ENCODE measurements at places on chromosomes 16 and 17. TPM values are rescaled to one million over a fixed set of nuclear protein-coding genes. Genes with fewer than 3 reads are reported as not detected.

DNA sequence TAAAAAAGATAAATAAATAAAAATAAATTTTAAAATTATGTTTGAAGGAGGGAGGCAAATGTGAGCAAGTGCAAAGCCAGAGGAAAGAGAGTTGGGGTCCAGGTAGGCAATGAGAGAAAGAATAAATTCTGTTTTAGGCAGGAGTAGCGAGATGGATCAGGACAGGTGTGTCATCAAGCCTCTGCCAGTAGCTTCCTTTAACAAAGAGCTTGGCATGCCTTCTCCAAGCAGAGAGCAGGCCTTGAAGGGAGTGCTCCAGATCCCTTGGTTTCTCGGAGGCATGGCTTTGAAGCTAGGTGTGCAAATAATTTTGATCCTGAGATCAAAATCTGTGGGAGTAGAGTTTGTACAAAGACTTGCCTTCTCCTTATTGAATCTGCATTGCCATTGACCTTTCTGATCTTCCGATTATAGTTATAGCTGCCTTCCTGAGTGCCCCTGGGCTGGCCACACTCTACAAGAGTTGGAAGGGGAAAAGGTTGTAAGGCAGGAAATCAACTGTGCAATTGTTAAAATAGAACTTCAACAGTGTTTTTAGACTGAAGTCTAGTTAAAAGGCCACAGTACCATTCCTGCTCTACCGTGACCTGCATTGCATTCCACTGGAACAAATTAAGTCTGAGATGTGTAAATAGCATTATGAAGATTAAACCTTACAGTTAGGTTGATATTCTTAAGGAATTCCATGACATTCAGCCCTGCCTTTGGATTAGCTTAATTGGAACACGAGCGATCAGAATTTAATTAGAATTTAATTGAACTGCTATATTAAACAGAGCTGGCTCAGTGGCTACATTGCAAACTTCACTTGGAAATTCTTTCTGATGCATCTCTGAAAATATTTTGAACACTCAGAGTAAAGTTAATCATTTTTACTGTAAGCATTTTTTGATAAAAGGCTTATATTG is 33.7 kb downstream of the IQCK start:
- H3K27me3 ChIP-seq, result no peaks in the 10 kb centered on the region
- H3K27ac ChIP-seq, result no peak overlapping the region
- H3K4me3 ChIP-seq, result no peak overlapping the region
- DNase-seq, result no peak
- peaks cover 17% of the 10 kb centered on the region for H3K4me1 ChIP-seq

The LAT gene
- 3.1 TPM for total RNA-seq

- H3K27me3 ChIP-seq, result no peaks in the 10 kb centered on the region
- no peak for DNase-seq
- peaks cover 47% of the 10 kb centered on the region for H3K4me1 ChIP-seq
- H3K27ac ChIP-seq, result no peak overlapping the region
Measured at GRCh38 chr16:30928390-30928789, 5.0 kb downstream of the FBXL19 start.

The KRT39 gene
- total RNA-seq, result not detected

- H3K27me3 ChIP-seq, result no peaks in the 10 kb centered on the region
- H3K4me1 ChIP-seq, result peaks cover 79% of the 10 kb centered on the region
- H3K4me3 ChIP-seq, result peak overlapping the region; percentile 86
Measured at GRCh38 chr17:21285164-21286065, 904 bp downstream of the MAP2K3 start.

The KRTAP16-1 gene
- not detected for total RNA-seq

GRCh38 chr17:79355165-79355564 is 255.7 kb downstream of the RBFOX3 start:
- no peaks in the 10 kb centered on the region for H3K4me1 ChIP-seq
- DNase-seq, result no peak
- no peak overlapping the region for H3K27ac ChIP-seq
- H3K4me3 ChIP-seq, result no peak overlapping the region
- no peaks in the 10 kb centered on the region for H3K36me3 ChIP-seq
- no peaks in the 10 kb centered on the region for H3K27me3 ChIP-seq

The GAS2L2 gene
- 0.80 TPM for total RNA-seq

DNA sequence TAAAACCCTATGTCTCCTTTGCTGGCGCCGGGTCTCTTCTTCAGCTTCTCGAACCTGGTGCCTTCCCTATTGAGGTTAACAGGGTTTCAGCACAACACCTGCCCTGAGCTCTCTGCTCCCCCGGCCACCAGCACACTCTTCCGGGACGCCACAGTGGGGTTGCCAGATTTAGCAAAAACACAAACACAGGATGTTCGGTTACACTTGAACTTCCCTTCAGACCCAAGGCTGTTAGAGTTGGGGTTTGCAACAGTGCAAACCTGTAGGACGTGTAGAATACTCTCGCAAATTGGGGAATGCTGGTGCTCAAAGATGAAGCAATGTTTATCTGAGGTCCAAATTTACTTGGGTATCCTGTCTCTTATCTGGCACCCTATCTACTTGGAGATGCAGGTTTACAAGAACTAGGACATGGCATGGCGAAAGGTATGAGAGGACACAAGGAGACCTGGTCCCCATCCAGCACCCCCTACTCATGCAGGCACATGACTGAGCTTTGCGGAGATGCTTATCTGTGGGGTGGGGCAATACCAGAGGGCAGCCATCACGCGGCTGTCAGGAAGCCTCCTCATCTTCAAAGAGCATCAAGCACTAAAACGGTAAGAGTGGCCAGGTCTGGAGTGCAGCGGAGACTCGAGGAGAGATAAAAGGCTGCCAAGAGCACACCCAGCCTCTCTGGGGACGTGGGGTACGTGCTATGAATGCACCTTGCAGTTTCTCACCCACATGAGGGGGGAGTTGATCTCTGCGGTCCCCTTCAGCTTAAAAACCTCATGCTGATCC is 52.8 kb downstream of the SDK2 start:
- no peaks in the 10 kb centered on the region for H3K27me3 ChIP-seq
- H3K36me3 ChIP-seq, result no peaks in the 10 kb centered on the region
- H3K4me1 ChIP-seq, result peaks cover 7% of the 10 kb centered on the region
- H3K4me3 ChIP-seq, result no peak overlapping the region
- no peak for DNase-seq

The RASL10B gene
- 17.9 TPM for total RNA-seq

GRCh38 chr17:76917829-76918228 is 49.6 kb downstream of the MGAT5B start:
- peaks cover 9% of the 10 kb centered on the region for H3K27me3 ChIP-seq
- DNase-seq, result no peak
- H3K4me3 ChIP-seq, result no peak overlapping the region
- no peaks in the 10 kb centered on the region for H3K36me3 ChIP-seq

- H3K27ac ChIP-seq, result no peak overlapping the region
- H3K4me3 ChIP-seq, result no peak overlapping the region
- H3K27me3 ChIP-seq, result no peaks in the 10 kb centered on the region
Measured at GRCh38 chr17:35529866-35530265, 7.6 kb downstream of the SLFN12L start.

The OR4D1 gene
- not detected for total RNA-seq

The KRTAP1-4 gene
- total RNA-seq, result not detected

The C17orf67 gene
- 3.0 TPM for total RNA-seq

The IFI35 gene
- total RNA-seq, result 30.4 TPM

The SMIM36 gene
- not detected for total RNA-seq

The RGS9 gene
- 29.1 TPM for total RNA-seq

GRCh38 chr17:55584055-55584685 is 72.9 kb upstream of the SMIM36 start:
- no peak overlapping the region for H3K27ac ChIP-seq
- no peak overlapping the region for H3K4me3 ChIP-seq
- H3K36me3 ChIP-seq, result no peaks in the 10 kb centered on the region
- H3K27me3 ChIP-seq, result no peaks in the 10 kb centered on the region
- no peaks in the 10 kb centered on the region for H3K4me1 ChIP-seq
- no peak for DNase-seq

The GPR179 gene
- total RNA-seq, result not detected

The SDR42E2 gene
- not detected for total RNA-seq

GRCh38 chr17:78831688-78832540 is 8.7 kb downstream of the USP36 start:
- peaks cover 92% of the 10 kb centered on the region for H3K36me3 ChIP-seq
- DNase-seq, result no peak
- no peak overlapping the region for H3K4me3 ChIP-seq
- H3K4me1 ChIP-seq, result no peaks in the 10 kb centered on the region

The MARF1 gene
- 55.1 TPM for total RNA-seq

DNA sequence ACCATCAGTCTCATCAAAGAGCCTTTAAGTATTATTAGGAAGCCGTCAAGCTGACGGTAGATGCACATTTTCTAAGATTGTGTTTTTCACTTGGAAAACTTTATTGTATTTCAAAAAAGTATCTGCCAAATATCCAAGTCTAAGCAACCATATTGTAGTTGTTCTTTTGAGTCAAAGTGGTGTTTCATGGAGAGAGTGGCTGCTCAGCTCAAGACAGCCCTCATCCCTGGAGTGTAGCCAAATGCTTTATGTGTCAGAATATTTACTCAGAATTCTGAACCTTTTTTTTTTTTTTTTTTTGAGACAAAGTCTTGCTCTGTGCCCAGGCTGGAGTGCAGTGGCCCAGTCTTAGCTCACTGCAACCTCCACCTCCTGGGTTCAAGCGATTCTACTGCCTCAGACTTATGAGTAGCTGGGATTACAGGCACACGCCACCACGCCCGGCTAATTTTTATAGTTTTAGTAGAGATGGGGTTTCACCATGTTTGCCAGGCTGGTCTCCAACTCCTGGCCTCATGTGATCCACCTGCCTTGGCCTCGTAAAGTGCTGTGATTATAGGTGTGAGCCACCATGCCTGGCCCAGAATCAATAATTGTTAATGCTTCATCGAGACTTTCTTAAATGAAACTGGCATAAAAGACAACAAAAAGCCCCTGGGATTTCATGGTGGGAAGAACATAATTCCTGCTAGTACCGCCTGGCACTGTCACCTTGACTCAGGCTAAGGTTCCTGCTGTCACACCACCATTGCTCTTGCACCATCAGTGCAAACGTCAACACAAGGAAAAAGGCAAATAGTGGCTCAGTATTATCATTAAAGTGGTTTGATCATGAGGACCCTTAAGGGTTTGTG is 45.5 kb downstream of the PRKCA start:
- H3K36me3 ChIP-seq, result no peaks in the 10 kb centered on the region
- H3K27me3 ChIP-seq, result no peaks in the 10 kb centered on the region
- H3K4me3 ChIP-seq, result no peak overlapping the region
- H3K4me1 ChIP-seq, result peaks cover 33% of the 10 kb centered on the region

The KRTAP4-6 gene
- total RNA-seq, result not detected

The ASPA gene
- 2.2 TPM for total RNA-seq

DNA sequence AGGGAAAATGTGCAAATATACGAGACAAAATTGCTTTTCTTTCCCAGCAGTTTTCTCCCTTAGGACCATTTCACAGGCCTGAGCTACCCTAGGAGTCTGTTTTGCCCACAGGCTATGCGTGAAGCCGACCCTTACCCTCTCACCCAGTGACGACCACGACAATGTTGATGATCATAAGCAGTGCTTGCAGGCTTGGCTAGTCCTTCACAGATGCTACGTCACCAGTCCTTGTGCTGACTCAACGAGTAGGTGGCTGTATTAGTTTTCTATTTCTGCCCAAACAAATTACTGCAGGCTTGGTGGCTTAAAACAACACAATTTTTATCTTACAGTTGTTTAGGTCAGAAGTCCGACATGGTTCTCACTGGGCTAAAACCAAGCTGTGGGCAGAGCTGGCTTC is 574.6 kb upstream of the HSBP1 start:
- H3K27ac ChIP-seq, result no peak overlapping the region
- no peaks in the 10 kb centered on the region for H3K36me3 ChIP-seq
- DNase-seq, result no peak
- no peaks in the 10 kb centered on the region for H3K27me3 ChIP-seq
- no peak overlapping the region for H3K4me3 ChIP-seq

GRCh38 chr16:28185696-28186095 is 26.1 kb downstream of the XPO6 start:
- no peaks in the 10 kb centered on the region for H3K27me3 ChIP-seq
- DNase-seq, result no peak
- peaks cover 61% of the 10 kb centered on the region for H3K4me1 ChIP-seq

- peaks cover 8% of the 10 kb centered on the region for H3K4me1 ChIP-seq
- DNase-seq, result no peak
- no peak overlapping the region for H3K4me3 ChIP-seq
- H3K36me3 ChIP-seq, result peaks cover 81% of the 10 kb centered on the region
Measured at GRCh38 chr16:2526135-2526534, 5.1 kb downstream of the CEMP1 start.

GRCh38 chr17:41354536-41354935 is 3.9 kb upstream of the KRT33A start:
- H3K4me1 ChIP-seq, result no peaks in the 10 kb centered on the region
- no peaks in the 10 kb centered on the region for H3K36me3 ChIP-seq
- H3K27me3 ChIP-seq, result no peaks in the 10 kb centered on the region
- no peak overlapping the region for H3K27ac ChIP-seq
- no peak for DNase-seq
